ENCODE measurements at places on chromosomes 7 and 10. TPM values are rescaled to one million over a fixed set of nuclear protein-coding genes. Genes with fewer than 3 reads are reported as not detected.

DNA sequence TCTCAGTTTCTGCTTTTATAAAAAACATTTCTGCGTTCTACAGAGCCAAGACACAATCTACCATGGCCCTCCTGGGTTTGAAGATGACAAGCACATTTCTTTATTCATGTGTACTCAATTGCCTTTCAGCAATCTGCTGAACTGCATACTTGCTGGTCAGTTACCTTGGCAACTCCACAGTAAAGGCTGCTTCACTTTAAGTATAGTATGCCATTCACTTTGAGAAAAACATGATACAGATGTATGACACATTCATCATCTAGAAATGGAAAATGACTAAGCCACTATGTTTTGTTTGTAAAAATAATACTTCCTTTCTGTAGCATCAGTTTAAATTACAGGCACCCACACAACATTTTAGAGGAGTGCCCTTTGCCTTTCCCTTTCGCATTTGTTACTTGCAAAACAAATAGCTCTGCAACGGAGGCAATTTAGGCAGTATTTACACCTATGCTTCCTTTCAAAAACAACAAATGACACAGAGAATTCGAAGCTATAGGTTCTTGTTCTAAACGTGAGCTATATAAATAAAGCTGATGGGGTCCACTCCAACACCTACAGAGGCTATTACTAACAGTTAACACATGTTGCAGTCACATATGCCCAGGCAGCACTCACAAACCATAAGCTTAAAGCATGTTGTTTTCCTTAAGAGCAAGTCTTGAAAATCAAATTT lies 23.5 kb downstream of the SGCE start:
- peak; percentile 29 for DNase-seq

GRCh38 chr10:10891124-10892082 lies 126.3 kb upstream of the CELF2 start:
- DNase-seq: no peak

DNA sequence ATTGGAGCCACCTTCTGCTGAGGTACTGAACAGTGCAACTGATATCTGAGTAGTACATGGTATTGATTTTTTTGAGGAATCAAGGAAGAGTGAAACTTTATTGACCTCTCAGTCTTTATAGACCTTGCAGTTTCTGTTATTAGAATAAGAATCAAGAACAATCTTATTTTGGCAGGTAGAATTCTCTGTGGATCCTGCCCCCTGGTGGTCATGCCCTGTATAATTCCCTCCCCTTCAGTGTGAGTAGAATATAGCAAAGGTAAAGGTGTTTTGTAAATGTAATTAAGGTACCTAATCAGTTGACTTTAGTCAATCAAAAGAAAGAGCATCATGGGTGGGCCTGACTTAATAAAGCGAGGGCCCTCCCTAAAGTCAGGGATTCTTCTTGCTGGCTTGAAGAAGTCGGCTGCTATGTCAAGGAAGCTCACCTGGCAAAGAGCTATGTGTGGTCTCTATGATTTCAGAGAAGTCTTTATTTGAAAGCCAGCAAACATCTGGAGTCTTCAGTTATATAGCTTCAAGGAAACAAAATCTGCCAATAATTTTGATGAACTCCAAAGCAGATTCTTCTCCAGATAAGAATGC lies 142.8 kb downstream of the LSM5 start:
- DNase-seq: no peak

GRCh38 chr7:158432369-158433341 lies 155.0 kb downstream of the PTPRN2 start:
- peak; percentile 86 for DNase-seq

The SH2B2 gene
- polyA plus RNA-seq: 2.7 TPM

The TRRAP gene
- 4.3 TPM for polyA plus RNA-seq

- peak; percentile 35 for DNase-seq
Measured at GRCh38 chr10:58385784-58386112, 538 bp downstream of the TFAM start.

The PHYHIPL gene
- 0.12 TPM for polyA plus RNA-seq

The FAM131B gene
- polyA plus RNA-seq: 0.56 TPM

DNA sequence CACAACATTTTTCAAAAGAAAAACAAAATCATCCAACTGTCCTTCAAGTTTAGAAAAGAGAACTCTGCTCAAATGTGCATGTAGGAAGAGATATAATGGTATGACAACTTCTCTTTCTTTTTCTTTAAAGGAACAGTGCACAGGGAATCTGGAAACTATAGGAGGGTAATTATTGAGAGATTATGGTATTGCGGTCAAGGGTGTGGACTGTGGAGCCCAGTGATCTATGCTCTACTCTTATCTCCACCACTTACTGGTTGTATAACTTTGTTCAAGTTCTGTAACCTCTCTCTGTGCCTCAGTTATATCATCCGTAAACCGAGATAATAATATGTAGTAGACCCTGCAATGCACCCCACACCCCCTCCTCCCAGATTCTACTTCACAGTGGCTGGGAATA lies 69.8 kb upstream of the PCGF5 start:
- DNase-seq: no peak

DNA sequence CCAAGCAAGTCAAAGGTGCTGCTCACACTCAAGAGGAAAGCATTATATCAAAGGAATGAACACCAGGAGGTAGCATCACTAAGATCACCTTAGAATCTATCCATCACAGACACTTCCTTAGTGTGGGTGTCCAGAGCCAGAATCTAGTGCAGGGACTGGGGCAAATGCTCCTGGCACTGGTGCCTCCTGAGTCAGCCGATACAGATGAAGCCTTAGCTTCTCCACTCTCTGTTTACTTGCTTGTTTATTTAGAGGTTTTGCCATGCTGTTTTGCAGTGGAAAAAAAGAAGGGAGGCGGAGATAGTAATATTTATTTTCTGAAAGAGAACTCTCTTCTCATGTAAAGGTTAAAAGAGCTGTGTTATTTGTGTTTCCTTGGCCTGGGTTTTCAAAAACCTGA lies 303.1 kb downstream of the WDR11 start:
- no peak for DNase-seq

DNA sequence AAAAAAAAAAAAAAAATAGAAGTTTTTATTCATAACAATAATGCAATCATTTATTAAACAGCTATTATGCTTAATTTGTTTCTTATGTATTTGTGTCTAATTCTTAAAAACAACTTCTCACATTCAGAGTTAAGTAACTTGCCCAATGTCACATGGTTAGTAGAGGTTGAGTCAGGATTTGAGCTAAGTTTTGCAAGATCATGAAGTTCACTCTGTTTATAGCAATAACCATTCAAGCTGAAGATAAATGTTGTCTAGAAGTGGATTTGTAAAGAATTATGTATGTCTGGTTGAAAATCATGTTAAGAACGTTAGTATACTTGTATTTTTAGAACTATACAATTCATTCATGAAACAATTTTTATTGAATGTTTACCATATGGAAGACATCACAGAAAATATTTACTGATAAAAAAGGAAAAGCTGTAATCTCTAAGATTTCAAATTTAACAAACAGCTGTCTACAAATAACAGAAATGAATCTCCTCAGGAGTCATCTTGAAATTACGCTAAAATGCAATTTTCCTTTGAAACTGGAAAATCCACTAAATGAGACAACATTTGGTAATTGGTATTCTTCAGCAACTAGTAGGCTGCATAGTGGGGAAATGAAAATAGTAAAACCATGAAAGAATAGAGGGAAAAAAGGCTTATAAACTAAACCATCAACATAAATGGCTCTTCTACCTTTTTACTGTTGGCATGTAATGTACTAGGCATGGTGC lies 70.5 kb upstream of the AHR start:
- DNase-seq: no peak

DNA sequence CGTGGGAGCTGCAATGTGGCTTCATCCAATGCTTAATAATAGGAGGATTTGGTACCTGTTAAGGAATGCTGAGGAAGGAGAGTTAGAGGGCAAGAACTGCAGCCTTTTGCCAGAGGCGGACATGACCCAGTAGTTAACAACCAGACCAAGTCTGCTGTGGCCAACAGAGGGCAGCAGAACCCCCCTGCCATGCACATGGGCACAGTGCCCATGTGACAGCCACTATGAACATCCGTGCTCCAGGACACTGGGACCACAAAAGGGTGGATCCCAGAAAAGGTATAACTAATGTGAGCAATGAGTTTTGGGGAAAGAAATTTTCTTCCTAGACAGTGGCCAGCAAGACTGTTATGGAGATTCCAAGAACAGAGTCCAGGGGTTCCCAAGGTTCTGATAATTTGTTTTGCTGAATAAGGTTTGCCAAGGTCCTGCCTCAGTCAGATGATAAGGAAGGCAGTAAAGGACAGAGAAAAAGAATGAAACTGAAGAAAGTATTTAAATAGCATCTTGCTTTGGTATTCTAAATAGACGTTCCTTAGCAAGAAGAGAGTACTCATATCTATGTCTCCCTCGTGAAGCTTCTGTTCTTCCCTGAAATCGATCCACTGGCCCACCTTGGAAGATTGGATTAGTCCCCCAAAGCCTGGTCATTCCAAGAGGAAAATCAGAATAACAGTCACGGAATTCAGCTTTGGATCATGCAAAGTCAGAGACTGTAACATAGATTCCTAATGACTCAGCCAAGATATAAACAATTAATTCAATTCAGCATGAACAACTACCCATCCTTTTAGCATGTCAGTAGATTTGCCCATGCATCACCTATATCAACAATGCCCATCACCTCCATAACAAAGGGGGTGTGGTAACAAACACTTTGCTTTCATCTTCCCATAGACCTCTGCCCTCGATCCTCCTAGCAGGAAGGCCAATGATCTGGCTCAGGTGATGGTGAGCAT lies 56.0 kb downstream of the LGI1 start:
- peak; percentile 59 for DNase-seq

The UTF1 gene
- not detected for polyA plus RNA-seq

The CALML3 gene
- polyA plus RNA-seq: not detected

The SLC16A9 gene
- polyA plus RNA-seq: 0.06 TPM

GRCh38 chr7:81186691-81187090 lies 267.8 kb upstream of the SEMA3C start:
- DNase-seq: peak; percentile 30

The NKX2-3 gene
- polyA plus RNA-seq: 1.1 TPM

The ACSM6 gene
- polyA plus RNA-seq: 0.68 TPM

The AKR1D1 gene
- not detected for polyA plus RNA-seq

GRCh38 chr10:60235001-60235400 lies 154.7 kb downstream of the ANK3 start:
- DNase-seq: no peak

DNA sequence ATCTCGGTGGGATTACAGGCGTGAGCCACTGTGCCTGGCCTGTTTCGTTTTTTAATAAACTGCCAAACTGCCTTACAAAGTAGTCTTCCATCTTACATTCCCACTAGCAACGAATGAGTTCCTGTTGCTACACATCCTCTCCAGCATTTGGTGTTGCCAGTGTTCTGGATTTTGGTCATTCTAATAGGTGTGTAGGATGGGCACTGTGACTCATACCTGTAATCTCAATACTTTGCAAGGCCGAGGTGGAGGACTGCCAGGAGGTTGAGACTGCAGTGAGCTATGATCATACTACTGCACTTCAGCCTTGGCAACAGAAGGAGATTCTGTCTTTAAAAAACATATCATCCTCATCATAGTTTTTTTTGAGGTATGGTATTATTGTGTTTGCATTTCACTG lies 21.4 kb upstream of the RSBN1L start:
- peak; percentile 79 for DNase-seq

The FAM185A gene
- 5.5 TPM for polyA plus RNA-seq

GRCh38 chr10:77231884-77232610 lies 405.6 kb downstream of the KCNMA1 start:
- no peak for DNase-seq

DNA sequence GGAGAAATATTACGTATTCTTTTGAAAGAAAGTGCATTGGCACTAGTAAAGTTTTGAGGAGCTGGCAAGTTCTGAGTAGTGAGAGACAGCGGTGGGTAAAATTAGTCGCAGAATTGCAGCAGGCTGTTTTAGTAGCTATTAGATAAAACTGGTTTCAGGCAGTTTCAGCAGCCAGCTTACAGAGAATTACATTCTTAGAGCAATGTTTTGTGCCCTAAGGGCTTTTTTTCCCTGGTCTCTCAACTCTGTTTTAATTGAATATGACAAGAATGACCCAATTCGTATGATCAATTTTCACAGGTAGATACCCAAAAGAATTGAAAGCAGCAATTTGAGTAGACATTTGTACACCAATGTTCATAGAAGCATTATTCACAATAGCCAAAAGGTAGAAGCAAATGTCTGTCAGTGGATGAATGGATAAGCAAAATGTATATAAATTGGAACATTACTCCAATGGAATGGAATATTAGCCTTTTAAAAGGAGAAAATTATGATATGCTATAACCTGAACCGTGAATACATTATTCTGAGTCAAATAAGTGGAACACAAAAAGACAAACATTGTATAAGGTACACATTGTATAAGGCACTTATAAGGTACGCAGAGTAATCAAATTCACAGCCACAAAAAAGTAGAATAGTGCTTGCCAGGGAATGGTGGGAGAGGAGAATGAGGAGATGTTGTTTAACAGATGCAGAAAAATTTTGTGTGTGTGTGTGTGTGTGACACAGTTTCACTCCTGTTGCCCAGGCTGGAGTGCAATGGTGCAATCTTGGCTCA lies 5.2 kb upstream of the KBTBD2 start:
- no peak for DNase-seq

GRCh38 chr7:116354171-116354545 lies 143.8 kb downstream of the TES start:
- peak; percentile 66 for DNase-seq

DNA sequence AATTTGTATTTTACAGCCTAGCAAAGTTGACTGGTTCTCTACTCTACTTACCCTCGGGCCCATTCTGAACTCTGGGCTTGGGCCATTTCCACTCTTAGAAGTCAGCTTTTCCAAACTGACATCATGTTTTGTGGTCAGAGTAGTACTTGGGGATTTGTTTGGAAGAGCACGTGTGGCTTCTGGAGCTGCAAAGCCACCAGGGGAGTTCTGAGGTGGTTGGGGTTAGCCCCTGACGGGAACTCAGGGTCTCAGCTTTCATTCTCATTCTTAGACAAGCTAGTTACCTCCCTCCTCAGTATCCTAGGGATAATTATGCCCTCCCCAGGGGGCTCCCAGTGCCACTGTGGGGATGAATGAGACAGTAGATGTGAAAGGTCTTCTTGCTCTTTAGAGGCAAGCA lies 647.7 kb upstream of the GALNT17 start:
- no peak for DNase-seq

DNA sequence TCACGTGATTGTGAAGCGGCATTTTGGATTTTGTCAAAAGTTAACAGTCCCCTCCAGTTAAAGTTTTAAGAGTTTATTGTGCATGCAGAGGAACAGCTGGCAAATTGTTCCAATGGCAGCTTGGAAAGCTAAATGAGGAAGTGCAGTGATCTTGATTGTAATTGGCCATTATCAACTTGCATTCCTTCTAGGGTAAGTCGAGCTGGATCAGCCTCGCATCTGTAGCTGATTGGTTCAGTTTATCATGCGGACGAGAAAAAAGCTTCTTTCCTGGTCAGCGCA lies 566 bp downstream of the ZNF789 start:
- no peak for DNase-seq

GRCh38 chr10:103616705-103617601 lies 123.4 kb downstream of the NEURL1 start:
- DNase-seq: no peak

GRCh38 chr7:51430480-51431086 lies 114.0 kb upstream of the COBL start:
- DNase-seq: peak; percentile 79

GRCh38 chr10:78162853-78163252 lies 129.2 kb downstream of the RPS24 start:
- DNase-seq: no peak
